ENCODE measurements at places on chromosomes 16 and 17.

- DNase-seq, result no peak
Observed at GRCh38 chr16:30041841-30042240, 10.8 kb upstream of the TLCD3B start.

- DNase-seq, result no peak
Observed at GRCh38 chr16:566475-567372, at the start of gene NHLRC4. Gene NHLRC4 (plus strand): TSS chr16:567005. CDS start chr16:568048, 1,043 bp downstream.

DNA sequence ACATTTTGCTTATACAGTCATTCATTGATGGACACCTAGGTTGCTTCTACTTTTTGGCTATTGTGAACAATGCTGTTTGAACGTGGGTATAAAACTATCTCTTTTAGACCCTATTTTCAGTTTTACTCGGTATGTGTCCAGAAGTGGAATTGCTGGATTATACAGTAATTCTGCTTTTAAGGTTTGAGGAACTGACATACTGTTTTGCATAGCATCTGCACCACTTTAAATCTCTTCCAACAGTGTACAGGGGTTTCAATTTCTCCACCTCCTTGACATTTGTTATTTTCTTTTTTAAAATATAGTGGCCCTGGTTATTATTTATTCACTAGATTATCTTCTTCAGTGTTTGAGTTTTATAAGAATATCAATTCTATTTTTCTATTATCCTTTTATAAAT lies 116.9 kb downstream of the USP22 start:
- DNase-seq, result no peak

- no peak for DNase-seq
Observed at GRCh38 chr17:2414446-2415064, 13.7 kb upstream of the MNT start.

GRCh38 chr16:50505115-50505514 lies 43.1 kb upstream of the NKD1 start:
- DNase-seq, result no peak

DNA sequence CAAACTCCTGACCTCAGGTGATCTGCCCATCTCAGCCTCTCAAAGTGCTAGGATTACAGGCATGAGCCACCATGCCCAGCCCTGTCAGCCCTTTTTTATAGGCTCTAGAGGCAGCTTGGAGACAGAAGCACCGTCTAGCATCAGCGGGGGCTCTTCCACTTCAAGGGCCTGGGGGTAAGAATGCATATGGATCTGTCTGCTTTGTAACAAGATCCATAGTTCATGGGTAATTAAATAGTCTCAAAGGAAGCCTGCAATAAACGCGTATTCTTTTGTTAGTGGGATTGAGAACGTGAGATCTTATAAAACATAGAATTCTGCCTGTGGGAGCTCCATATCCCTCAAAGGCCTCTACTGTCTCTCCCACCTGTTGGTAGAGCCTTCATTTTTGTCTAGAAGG lies 142.1 kb downstream of the SHISA6 start:
- DNase-seq, result no peak

GRCh38 chr17:17499402-17500145 lies 3.4 kb upstream of the RASD1 start:
- no peak for DNase-seq

- no peak for DNase-seq
Observed at GRCh38 chr17:69335058-69335457, 8.1 kb upstream of the ABCA5 start.

DNA sequence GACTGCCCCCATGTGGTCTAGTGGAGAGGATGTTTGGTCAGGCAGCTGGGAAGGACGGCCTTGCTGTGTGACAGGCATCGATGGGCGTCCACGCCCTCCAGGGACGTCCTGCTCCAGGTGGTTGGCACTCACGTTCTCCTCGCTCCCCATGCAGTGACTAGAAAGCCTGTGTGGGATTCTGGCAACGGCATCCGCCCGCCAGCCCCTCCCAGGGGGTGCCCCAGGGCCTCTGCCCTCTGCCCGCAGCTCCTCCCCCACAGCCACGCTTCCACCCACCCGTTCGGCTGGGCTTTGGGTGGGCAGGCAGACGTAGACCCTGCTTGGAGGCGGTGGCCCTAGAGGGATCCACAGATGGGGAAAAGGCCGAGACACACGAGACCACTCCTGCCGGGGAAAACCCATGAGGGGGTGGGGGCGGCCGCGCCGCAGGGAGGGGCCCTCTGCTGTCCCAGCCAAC lies 4.7 kb upstream of the IL17C start:
- no peak for DNase-seq

DNA sequence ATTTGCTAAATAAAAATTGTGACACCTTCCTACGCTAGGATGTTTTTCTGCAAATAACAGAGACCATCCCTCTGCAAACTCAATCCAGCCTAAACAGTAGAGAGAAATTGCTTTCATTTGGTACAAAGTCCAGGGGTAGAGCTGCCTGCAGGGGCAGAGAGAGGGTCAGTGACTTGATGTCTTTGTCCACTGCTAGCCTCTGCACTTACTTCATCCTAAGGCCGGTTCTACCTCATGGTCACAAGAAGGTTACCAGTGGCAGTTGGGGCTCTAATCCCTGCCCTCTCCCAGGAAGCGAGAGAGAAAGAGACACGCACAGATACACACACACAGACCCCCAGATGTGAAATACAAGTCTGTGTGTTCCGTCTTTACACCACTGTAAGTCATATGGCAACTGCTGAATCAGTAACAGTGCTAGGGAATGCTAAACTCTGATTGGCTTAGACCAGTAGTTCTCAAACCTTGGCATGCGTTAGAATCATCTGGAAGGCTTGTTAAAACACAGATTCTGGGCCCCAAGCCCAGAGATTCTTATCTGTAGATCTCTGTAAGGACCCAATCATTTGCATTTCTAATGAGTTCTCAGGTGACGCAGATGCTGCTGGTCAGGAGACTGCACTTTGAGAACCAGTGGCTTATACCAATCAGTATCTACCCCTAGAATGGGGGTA lies 13.1 kb upstream of the LPCAT2 start:
- no peak for DNase-seq

GRCh38 chr16:3656491-3657468 lies 2.3 kb downstream of the DNASE1 start:
- no peak for DNase-seq

DNA sequence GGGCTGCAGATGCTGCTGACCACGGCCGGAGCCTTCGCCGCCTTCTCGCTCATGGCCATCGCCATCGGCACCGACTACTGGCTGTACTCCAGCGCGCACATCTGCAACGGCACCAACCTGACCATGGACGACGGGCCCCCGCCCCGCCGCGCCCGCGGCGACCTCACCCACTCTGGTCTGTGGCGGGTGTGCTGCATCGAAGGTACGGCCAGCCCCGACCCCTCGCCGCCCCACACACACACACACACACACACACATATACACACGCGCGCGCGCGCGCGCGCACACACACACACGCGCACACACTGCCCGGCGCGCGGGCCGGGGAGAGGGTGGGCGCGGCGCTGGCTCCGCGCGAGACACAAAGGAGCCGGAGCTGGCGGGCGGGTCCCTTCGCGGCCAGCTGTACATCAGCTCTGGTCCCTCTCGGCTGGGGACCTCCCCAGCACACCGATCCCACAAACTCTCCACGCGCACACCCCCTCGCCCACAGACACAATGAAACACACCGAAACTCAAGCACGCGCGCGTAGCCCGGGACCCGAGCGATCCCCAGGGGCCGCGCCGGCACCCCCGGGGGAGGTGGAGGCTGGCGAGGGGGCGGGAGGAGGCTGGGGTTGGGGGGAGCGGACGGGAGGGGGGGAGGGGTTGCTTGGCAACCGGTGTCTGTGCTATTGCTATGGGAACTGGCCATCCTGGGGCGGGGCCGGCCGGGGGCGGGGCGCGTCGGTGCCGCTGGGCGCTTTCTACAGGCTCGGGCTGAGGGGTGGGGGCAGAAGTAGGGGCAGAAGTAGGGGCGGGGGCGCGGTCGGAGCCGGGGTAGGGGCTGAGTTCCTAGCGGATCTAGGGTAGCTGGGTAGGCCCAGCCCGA lies 658 bp downstream of the CACNG4 start:
- no peak for DNase-seq

DNA sequence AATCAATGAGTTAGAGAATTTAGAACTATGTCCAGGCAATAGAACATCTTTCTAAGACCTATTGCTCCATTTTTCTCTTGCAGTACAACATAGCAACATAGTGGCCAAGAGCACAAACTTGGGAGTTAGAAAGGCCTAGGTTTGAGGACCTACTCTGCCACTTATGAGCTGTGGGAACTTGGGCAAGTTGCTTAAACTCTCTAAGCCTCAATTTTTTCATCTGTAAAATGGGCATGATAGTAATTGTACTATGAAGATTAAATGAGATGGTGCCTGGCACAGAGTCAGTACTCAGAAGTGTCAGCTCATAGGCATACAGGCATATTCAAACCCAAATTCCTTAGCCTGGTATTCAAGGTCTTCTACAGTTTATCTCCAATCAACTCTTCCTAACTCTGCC lies 25.1 kb downstream of the IRX5 start:
- no peak for DNase-seq

DNA sequence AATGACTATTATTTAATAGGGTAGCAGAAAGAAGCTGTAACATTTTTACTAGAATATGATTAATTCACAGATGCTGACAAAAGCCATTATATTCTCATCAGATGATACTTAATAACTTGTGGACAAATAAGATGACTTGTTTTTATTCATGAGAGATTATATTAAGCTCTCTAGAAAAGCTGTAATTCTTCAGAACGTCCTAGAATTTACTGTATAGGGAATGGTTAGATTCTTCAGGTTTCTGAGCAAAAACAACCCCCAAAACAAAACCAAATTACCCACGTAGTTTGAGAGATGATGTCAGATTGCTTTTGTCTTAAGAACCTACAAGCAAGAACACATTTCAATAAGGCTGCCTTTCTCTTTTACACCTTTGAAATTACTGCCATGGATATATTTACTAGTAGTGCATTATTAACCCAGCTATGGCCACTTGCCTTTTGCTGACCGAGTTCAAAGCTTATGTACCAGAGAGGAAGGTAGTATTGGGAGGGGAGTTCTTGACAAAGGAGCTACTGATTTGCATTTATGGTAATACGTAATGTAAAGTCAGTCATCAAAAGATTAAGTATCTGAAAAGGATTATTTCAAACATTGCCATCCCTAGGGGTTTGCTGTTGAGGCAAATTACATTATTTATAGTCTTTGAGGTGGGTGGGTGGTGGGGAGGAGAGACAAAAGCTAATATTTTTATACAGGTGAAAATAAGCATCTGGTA lies 51.7 kb downstream of the NLK start:
- no peak for DNase-seq

DNA sequence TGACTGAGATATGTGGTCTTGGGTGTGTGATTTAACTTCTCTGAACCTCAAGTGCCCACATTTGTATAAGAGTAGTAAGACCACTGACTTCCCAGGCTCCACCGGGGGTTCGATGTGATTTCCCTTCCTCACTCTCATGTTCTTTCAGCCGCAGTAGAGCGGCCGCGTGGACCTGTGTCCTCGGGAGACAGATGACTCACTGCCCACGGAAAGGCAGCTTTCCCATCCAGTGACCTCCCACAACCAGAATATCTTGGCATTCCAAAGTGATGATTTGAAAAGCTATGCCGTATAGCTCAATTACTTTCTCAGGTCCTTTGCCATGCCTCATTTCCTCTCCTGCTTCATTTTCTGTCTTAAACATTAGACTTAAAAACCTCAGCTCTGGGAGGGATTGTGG lies 73.6 kb downstream of the IL21R start:
- no peak for DNase-seq

DNA sequence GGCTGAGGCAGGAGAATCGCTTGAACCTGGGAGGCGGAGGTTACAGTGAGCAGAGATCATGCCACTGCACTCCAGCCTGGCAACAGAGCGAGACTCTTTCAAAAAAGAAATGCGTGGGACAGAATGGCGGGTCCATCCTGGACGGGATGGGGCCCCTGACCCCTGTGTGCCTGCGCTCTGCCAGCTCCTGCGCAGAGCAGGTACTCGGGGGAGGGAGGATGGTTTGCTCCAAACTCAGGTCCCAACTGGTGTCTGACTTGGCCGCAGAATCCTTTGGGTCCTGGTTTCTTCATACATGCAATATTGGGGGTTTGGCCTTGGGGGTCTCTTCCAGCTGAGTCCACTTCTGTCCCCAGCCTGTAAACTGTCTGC lies 10.4 kb downstream of the CHMP6 start:
- no peak for DNase-seq

DNA sequence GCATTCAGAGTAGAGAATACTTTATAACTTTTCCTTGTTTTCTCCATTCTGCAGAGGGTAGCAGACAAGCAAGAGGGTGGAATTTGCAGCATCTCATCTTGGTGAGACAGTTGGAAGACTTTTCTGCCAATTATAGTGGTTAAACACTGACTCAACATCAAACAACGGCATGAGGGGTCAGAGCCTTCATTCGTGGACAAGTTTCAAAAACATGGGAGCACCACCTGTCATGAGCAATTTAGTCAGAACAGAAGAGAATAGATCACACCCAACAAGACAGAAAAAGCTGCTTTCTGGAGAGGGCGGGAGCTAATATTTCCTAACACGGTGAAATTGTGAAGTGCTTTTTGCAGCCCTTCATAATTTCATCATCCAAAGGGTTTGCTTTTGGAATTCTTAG lies 17.9 kb upstream of the ZNF652 start:
- DNase-seq, result no peak

- no peak for DNase-seq
Observed at GRCh38 chr16:89863741-89864526, 9.5 kb upstream of the TCF25 start.

DNA sequence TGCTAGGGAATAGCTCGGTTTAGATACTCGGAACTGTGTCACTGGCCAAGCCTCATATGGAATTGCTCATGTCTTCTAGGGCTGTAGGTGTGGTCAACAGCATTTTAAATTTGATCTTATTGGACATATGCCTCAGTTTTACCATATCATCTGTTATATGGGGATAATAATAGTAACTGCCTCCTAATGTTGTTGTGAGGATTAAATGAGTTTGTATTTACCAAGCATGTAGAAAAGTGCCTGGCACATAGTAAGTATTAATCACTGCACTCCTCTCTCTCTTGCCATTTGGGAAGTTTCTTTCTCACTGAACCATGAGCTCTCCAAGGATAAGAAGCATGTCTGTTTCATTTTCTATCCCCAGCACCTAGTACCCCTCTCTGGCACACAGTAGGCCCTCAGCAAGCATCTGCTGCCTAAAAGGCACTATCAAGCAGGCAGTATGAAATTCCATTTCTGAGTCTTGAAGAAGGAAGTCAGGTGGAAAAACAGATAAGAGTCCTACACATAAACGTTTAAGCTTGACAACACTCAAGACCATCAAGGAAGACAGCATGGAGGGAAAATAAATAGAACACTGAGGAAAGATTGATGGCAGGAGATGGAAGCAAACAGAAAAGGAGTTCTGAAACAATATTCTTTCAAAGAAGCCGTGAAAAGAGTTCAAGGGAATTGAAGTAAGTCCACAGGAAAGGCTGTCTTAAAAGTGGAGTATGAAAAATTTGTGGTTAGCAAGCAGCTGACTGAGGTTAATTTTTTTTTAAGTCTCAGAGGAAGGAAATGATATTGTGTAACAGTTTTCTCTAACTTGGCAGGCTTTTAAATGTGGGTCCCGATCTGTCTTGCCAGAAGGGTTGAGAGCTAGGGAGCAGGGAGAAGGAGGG lies 2.2 kb upstream of the ATP6V0A1 start:
- DNase-seq, result no peak

- DNase-seq, result no peak
Observed at GRCh38 chr16:85090181-85090580, 22.1 kb downstream of the CIBAR2 start.

- no peak for DNase-seq
Observed at GRCh38 chr16:70410734-70411133, 28.2 kb downstream of the ST3GAL2 start.
